ENCODE measurements at places on chromosomes 2 and 18. TPM values are rescaled to one million over a fixed set of nuclear protein-coding genes. Genes with fewer than 3 reads are reported as not detected.

Gene PLEK
- 135 TPM for polyA plus RNA-seq

Gene SLC30A3
- polyA plus RNA-seq, result not detected

Gene FBXO48
- 0.79 TPM for polyA plus RNA-seq

Gene NABP1
- polyA plus RNA-seq, result 13.9 TPM

Gene TCF4
- 0.62 TPM for polyA plus RNA-seq

Gene LDLRAD4
- polyA plus RNA-seq, result 8.1 TPM

Gene MARCHF4
- not detected for polyA plus RNA-seq

Gene TUBA3D
- 0.14 TPM for polyA plus RNA-seq

Gene DHX57
- 7.1 TPM for polyA plus RNA-seq

- DNase-seq, result no peak
Measured at GRCh38 chr18:54150226-54150625, 74.2 kb downstream of the MBD2 start.

GRCh38 chr2:74333175-74333574 lies 10.0 kb downstream of the SLC4A5 start:
- no peak for DNase-seq

DNA sequence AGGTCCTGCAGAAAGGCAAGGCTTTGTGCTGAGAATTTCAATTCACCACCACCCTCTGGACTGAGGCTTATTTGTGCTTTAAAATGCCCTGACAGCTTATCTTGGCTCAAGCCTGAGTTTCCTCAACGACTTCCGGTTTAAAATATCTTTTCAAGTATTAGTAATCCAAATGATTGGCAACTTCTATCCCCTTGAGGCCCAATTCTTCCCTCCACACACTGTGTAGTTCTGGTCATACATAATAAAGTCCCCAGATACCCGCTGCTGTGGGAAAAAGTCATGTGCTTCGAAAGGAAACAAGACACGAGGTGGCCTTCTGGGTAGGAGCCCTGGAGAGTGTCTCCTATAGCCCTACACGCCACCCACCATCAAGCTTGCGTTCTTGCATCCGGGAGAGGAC lies 393.4 kb downstream of the ALK start:
- DNase-seq, result no peak

DNA sequence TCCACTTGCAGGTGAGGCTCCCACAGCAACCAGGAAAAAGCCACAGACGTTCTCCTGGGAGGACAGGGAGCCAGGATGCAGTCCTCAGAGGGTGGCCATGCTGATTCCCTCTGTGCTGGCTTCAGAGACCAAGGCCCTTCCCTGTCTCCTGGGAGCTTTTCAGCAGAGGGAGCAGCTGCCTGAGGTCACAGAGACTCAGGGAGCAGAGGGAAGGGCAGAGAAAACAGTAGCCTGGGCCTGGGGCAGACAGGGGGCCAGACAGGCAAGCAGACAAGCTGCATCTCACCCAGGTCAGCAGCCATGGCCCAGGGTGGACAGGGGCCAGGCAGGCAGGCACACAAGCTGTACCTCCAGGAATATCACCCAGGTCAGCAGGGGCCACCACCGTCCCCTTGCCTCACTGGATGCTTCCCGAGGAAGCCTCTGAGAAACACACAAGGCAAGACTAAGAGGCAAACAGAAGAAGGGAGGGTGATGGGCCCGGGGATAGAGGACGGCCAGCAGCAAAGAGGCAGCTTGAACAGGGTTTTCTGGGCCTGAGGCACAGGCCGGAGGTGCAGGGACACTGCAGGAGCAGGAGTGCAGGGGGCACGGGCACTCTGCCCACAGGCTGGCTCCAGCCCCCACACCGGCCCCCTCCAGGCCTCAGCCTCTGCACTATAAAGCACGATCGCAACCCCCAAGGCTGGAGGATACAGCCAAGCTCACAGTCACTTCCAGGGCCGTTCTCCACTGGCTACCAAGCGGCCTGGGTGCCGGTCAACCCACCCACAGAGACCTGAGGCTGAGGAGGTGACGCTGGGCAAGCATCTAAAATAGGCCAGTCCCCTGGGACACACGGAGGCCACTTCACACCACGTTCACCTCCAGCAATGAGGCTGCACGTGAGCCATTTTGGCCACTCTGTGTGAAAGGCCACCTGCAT lies 6.1 kb downstream of the SLC66A2 start:
- no peak for DNase-seq

- DNase-seq, result no peak
Measured at GRCh38 chr2:14952400-14952963, 320.0 kb downstream of the LRATD1 start.

DNA sequence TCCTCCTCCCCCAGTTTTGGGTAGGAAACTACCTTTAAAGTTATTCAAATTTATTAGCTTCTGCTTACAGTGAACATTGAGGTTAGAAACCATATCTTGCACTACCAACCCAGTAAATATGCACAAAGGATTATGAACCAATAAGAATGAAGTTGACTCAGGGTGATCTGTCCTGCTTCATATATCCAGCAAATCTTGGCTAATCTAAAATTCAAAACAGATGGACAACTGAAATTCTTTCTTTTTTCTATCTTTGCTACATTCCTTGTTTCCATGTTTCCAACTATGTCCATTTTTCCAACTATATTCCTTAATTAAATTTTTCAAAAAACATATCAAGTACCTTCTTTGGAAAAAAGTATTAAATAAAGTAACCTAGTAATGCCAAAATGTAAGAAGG lies 149.3 kb downstream of the FAM124B start:
- no peak for DNase-seq

DNA sequence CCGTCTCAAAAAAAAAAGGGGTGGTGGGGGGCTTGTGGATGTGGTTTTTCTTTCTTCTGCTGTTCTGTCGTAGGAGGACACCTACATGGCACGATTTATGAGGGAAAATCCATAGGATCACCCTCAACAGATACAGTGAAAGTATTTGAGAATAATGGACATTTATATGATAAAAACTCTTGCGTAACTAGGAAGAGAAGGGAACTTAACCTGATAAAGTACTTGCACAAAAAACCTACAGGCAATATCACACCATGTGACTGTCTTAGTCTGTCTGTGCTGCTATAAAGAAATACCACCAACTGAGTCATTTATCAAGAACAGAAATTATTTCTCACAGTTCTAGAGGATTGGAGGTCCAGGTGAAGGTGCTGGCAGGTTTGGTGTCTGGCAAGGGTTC lies 21.8 kb upstream of the LAMA1 start:
- DNase-seq, result no peak

- no peak for DNase-seq
Measured at GRCh38 chr2:161414042-161415033, 1.8 kb upstream of the TBR1 start.

DNA sequence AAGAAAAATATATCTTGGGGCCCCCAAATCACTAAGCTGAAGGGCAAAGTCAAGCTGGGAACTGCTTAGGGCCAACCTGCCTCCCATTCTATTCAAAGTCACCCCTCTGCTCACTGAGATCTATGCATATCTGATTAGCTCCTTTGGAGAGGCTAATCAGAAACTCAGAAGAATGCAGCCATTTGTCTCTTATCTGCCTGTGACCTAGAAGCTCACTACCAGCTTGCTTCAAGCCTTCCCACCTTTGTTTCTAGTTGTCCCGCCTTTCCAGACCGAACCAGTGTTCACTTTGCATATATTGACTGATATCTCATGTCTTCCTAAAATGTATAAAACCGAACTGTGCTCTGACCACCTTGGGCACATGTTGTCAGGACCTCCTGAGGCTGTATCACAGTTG lies 479.4 kb downstream of the METTL4 start:
- no peak for DNase-seq

DNA sequence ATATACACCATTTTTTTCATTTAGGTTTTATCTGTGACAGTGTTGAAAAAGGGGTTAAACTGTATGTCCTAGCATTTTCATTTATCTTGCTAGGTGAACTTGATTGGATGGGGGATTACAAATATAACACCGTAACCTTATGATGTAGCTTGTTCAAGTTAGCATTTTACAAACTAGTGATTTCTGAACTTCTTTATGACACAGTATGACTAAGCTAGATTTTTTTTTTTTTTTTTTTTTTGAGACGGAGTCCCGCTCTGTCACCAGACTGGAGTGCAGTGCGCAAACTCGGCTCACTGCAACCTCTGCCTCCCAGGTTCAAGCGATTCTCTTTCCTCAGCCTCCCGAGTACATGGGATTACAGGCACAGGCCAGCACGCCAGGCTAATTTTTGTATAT lies 47.1 kb downstream of the KCMF1 start:
- DNase-seq, result no peak

GRCh38 chr2:219109471-219109870 lies 48.8 kb upstream of the IHH start:
- peak; percentile 15 for DNase-seq

GRCh38 chr2:227148106-227148505 lies 15.9 kb downstream of the COL4A4 start:
- DNase-seq, result no peak

DNA sequence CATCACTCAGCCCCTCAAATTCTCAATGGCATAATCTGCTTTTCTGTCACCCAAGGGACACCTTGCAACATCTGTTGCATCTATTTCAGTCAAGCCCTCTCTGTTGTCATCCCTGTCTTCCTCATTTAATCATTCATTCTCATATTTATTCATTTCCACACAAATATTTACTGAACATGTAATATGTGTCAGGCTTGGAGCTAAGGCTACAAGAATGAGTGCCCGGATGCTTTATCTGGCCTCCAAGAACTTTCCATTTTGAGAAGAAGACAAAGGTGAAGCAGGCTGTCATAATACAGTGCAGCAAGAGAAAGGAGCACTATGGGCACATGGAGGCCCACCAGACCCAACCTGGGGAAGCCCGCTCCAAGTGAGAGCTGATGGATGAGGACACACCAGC lies 15.6 kb downstream of the IL18RAP start:
- no peak for DNase-seq

- DNase-seq, result no peak
Measured at GRCh38 chr2:171410624-171411023, 23.2 kb downstream of the METTL8 start.

DNA sequence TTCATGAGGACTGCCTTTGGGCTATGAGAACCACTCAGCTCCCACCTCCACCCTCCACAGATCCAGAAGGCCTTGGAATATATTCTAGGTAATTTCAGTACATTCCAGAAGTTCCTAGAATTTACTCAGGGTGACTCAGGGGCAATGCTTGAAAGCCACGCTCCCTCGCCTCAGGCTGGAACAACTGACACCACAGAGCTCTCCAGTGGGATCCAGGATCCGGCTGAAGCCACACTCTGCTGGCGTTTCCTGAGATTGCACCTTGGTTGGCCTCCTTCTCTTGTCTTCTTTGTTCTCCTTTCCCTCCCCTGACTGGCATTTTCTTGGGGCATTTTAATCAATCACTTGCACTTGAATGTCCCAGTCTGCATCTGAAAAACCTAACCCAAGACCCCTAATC lies 92.6 kb upstream of the KCNE4 start:
- no peak for DNase-seq

DNA sequence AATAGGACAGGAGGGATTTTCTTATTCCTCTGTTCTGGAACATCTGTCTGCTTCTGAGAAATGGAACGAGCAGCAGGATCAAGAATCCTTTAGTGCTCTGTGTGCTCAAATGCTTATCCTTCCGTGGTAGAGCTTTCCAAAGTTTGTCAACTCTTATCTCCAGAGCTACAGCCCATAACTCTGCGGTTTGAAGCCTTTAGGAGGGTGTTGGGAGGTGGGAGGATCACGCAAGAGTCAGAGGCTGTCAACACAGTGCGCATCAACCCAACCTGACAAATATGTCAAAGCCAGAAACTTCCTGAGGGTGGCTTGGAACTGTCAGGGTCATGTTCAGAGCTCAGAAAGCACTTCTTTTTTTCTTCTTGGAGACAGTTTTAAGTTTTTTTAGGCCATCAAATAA lies 95.9 kb downstream of the CRIM1 start:
- no peak for DNase-seq

Data from CD8-positive, alpha-beta memory T cell (primary cell).